ENCODE measurements at places on chromosomes 12 and 14.

DNA sequence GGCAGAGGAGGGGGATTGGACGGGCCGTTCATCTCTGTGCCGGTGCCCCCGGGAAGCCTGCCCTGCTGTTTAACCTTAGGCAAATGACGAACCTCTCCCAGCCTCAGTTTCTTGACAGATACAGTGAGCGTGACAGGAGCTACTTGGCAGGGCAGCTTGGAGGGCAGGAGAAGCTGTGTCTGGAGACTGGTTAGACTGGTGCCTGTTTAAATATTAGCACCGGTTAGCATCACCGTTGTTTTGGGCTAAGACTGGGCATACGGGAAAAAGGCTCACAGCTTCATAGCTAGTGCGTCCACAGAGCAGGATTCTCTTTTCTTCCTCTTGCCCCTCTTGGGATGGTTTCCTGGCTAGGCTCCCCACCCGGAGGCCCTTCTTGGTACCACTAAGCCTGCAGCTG, 38.7 kb downstream of the RHOF start:
- no peak for DNase-seq

- DNase-seq = no peak
These were observed 60.6 kb downstream of the ARL6IP4 start for GRCh38 chr12:123041042-123041531.

GRCh38 chr12:100699209-100699608, 95.4 kb upstream of the ANO4 start:
- DNase-seq = no peak

DNA sequence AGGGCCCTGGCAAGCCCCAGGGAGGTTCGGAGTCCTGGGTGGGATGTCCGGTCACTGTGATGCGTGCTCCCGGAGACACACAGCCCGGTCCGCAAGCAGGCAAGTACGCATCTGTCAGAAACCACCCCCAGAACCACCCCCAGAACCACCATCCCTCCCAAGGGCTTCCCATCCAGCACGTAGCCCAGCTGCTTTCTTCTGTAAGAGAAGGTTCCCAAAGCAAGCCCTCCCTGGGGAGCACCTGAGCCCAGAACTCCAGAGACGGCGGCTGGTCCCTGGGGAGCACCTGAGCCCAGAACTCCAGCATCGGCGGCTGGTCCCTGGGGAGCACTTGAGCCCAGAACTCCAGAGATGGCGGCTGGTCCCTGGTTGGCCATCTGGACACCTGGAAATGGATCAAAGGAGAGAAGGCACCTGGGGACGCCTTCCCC, 2.6 kb upstream of the FBRSL1 start:
- no peak for DNase-seq

DNA sequence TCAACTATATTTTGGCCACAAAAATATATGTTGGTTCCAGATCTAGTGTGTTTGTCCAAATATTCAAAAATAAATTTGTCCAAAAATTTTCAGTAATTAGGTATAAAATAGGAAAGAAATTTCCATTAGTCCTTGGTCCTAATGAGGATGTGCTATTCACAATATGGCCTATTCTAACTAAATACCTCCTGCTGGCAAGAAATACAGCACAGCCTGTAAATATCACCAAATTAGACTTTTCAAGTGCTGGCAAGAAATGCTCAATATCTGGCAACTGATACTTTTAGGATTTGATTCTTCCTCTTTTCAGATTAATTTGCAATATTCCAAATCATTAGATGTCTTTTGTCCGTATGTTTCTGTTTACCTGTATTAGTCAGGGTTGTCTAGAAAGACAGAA, 1446.2 kb downstream of the LRFN5 start:
- no peak for DNase-seq

- DNase-seq = no peak
These were observed 435.9 kb downstream of the TMTC2 start for GRCh38 chr12:83122623-83122934.

GRCh38 chr12:116392061-116392460, 114.6 kb upstream of the MED13L start:
- no peak for DNase-seq

DNA sequence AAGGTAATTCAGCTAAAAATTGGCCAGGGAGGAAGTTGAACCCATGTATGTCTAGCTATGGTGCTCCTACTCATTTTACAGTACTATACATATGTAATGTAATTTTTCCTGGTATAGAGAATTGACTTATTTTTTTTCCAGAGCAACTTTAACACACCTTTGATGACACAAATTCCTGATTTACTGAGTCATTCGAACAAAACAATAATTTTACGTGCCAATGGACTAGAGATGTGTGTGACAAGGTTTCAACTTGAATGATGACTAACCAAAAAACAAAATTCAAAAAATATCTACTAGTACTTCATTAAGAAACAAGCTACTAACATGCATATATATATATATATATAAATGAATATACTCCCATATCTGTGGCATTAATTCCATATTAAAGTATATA, 180.5 kb downstream of the KITLG start:
- no peak for DNase-seq

GRCh38 chr12:50641566-50641965, 122.3 kb upstream of the ATF1 start:
- no peak for DNase-seq

- DNase-seq = no peak
These were observed 163.2 kb upstream of the ARID2 start for GRCh38 chr12:45566257-45566656.

DNA sequence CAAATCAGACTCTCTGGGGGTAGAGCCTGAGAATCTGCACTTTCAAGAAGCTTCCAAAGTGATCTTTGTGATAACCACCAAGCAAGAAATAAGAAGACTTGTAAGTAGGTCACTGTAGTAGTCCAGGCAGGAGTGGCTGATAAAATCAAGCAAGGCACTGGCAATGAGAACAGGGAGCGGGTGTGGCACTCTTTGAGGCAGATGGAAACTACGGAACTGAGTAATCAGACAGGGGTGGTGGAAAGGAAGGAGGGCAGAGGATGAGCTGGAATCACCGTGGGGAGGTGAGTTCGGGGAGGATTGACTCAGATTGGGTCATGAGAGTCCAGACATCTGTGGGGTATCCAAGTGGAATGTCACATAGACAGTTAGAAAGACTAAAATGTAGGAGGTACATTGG, 44.4 kb upstream of the PLXNC1 start:
- no peak for DNase-seq

DNA sequence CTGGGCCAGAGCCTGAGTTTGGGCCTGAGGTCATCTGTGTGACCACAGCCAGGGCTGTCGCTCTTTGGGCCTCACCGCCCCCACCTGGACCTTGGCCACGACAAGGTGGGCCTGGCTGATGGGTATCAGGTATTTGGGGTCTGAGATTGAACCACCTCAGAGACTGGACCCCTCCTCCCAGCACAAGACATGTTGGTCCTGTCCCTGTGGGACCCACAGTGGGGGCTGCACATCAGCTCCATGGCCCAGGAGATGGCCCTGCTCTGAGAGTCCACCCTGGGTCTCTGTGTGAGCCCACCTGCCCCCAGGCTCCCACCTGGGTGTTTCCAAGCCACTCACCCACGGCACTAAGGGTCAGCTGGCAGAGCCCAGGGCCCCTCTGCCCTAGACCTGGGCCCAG, 20.6 kb downstream of the BEGAIN start:
- no peak for DNase-seq

DNA sequence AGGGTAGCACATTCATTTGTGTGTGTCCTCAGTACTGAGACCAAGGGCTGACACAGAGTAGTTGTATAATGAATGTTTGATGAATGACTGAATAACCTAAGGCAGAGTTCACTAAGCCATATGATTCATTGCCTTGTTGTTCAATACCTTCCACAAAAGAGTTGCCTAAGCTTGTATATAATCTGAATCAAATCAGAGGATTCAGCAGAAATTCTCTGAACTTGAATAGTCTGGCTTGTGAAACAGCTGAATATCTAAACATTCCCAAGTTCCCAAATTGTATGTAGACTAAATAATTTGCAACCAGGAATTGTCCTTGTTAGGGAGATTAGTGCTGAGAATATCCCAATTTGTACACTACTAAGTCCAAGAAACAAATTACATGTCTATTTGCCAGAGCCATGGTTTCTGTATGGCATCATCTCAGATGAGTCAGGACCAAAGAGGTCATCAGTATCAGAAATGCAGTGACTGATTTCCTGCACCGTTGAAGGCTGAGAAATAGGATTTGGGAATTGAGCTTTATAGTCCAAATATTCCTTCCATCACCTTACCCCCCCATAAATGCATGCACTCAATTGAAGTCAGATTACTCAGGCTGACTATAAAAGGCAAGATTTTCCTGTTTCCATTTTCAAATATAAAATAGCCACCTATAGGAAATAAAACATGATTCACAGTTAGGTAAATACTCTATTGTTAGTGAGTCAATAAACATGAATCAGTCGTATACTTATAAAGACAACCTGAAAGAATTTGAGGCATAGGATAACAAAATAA, 168.7 kb downstream of the PHLDA1 start:
- DNase-seq = no peak

DNA sequence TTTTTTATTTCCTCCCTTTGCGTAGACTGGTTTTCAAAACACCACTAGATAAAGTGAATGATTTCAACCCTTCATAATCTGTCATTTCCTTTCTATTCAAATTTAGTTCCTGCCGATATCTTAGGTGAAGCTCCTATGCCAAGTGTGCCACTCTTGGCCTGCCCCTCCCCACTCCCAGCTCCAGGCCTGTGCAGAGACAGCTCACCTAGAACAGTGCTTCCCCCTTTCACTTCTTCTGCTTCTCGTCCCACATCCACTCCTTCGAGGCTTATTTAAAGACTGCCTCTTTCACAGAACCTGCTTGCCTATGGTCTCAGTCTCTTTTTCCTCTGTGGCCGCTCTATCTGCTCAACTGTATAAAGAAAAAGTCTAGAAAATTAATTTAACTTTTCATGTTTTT, 473.8 kb downstream of the RAD51B start:
- no peak for DNase-seq

- DNase-seq = no peak
These were observed 6.2 kb downstream of the COA8 start for GRCh38 chr14:103568952-103569351.

DNA sequence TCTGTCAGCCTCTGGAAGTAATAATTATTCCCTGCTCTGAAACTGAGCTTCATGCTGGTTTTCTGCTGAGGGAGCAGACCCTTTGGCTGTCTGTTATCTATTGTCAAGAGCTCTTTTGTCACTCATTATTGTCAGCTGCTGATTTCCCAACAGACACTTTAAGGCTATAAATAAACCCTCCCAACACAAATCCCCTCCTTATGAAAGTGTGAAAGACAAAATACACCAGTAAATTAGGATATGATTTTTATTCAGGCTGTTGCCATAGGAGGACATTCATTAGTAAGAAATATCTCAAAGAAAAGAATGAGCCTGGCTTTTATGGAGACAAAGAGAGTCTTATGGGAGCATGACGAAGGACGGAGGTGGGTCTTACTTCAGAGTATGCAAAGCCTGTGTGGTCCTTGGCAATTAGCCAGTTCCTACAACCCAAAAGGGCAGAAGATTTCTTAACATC, 180.8 kb downstream of the CRADD start:
- no peak for DNase-seq

- DNase-seq = no peak
These were observed 28.6 kb downstream of the PRICKLE1 start for GRCh38 chr12:42560977-42561376.

DNA sequence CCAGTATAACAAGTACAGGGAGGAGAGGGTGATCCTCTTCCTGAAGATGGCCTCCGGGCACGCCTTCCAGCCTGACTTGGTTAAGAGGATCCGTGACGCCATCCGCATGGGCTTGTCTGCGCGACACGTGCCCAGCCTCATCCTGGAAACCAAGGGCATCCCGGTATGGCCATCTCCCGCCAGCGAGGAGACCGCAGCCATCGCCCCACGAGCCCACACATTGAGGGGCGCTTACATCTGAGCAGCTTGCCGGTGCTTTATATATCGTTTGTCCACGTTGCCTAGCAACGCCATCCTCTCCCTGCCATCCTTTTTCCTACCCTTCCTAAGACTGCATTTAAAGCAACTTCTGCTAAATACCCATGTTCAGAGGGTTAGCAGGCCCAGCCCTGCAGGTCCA, 71.5 kb downstream of the AACS start:
- no peak for DNase-seq

GRCh38 chr12:26299751-26300150, 104.4 kb downstream of the SSPN start:
- no peak for DNase-seq

GRCh38 chr14:106269029-106269428, 742.6 kb downstream of the TMEM121 start:
- no peak for DNase-seq

DNA sequence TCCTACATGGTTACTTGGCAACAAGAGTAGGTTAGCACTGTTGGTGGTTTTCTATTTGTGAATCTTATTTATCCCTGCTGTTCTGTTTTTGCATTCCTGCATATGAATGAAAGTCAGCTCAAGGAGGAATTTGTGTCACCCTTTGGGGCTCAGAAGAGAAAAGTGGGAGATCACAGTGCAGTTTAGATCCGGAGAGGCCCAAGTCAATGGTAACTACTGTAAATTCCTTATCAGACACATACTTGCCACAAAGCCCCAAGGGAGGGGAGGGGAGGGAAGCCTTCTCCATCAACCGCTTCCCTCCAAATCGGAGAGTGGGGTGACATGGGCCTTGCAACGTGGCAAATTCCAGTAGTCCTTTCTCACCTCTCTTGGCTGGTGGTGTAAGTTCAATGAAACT, 15.0 kb downstream of the GSG1 start:
- no peak for DNase-seq

- no peak for DNase-seq
These were observed 58.2 kb downstream of the CRACR2A start for GRCh38 chr12:3694673-3695072.

- DNase-seq = no peak
These were observed 198.2 kb downstream of the AACS start for GRCh38 chr12:125263385-125263784.

DNA sequence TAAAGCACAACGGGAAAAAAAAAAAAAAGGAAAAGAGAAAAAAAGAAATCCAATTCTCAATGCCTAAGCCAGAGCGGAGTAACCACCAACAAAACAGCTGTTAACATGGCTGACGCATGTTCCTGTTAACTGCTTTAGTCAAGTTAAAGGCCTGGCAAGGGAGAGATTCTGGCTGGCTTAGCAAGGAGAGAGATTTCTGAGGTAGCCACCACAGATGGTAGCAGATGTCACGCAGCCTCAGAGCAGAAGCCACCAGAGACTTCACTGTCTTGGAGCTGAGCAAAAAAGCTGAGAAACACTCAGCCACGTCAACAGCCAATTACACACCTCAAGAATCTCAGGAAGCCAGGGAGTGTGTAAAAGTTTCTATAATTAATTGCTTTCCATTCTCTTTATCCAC, 87.1 kb downstream of the TMCC3 start:
- peak; percentile 19 for DNase-seq

GRCh38 chr14:50311337-50311971, 575 bp downstream of the L2HGDH start:
- DNase-seq = no peak

GRCh38 chr14:50766338-50766886, 64.5 kb downstream of the NIN start:
- no peak for DNase-seq

Measured in anterior cingulate cortex (tissue), 58 donors.